ENCODE measurements at places on chromosomes 7 and 10.
A peak's percentile ranks its signal among the peaks of the same experiment; 100 is the strongest.

DNA sequence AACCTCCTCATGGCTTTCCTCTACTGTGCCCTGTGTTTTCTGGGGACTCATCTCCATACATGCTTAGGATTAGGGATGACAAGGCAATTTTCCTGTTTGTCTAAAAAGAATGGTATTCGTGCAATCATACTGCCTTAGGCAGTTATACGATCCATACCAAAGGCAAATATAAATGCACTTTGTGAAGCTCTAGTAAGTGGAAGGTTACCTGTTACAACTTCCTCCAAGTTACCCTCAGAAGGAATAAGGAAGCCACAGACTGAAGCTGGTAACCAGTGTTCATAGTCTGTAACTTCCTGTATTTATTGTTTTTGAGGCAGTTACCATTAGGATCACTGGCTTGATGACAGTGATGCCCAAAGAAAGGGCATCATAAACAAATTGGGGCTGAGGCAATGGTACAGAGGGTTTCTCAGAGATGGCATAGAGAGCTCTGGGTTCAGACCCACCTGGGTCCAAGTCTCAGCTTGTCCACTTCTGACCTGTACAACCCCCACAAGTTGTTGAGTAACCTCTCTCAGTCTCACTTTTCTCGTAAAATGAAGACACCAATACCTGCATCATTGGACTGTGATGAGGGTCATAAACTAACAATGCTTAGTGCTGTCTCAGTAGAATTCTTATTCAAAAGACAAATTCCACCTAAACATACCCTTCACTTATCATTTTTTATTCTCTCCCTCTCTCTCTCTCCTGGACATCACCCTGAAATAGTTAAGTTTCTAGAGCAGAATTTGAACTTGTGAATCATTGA lies 138.2 kb downstream of the ELMO1 start:
- no peak for DNase-seq

- DNase-seq = no peak
These were observed 111.8 kb upstream of the ANKRD1 start for GRCh38 chr10:91032611-91033206.

GRCh38 chr7:111933609-111934008 lies 272.6 kb downstream of the DOCK4 start:
- peak; percentile 47 for DNase-seq

DNA sequence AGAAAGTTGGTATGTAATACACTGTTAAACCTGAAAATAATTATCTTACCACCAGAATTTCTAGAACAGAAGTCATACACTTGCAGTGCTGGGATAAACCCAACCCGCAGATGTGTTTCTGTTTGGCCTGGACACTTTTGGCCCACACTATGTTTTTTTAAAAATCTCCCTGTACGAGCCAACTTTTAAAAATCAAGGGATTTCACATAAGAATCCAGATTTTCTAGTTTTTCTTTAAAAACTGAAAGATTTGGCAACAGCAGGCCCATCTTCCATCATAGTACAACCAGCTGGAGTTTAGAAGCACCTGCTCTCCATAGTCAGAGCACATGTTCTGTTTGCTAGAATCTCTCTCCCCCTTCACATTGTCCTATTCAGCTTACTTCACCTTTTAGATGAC lies 74.0 kb downstream of the TLL2 start:
- no peak for DNase-seq

- peak; percentile 85 for DNase-seq
These were observed 69.8 kb upstream of the STEAP1B start for GRCh38 chr7:22569586-22570321.

DNA sequence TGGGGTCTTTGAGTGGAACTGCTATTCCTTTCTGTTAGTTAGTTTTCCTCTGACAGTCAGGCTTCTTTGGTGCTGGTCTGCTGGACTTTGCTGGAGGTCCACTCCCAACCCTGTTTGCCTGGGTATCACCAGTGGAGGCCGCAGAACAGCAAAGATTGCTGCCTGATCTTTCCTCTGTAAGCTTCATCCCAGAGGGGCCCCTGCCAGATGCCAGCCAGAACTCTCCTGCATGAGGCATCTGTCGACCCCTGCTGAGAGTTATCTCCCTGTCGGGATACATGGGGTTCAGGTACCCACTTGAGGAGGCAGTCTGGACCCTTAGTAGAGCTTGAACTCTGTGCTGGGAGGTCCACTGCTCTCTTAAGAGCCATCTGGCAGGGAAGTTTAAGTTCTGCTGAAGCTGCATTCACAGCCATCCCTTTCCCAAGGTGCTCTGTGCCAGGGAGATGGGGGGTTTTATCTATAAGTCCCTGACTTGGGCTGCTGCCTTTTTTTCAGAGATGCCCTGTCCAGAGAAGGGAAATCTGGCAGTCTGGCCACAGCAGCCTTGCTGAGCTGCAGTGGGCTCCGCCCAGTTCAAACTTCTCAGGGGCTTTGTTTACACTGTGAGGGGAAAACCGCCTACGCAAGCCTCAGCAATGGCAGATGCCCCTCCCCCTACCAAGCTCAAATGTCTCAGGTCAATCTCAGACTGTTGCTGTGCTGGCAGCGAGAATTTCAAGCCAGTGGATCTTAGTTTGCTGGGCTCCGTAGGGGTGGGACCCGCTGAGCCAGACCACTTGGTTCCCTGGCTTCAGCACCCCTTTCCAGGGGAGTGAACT lies 89.7 kb upstream of the CDK6 start:
- no peak for DNase-seq

- peak; percentile 90 for DNase-seq
These were observed at the start of gene POLD2 for GRCh38 chr7:44123190-44124003. POLD2 (minus strand) TSS chr7:44123548; CDS start chr7:44122053, 1,495 bp downstream.

GRCh38 chr7:17370901-17371585 lies 72.6 kb downstream of the AHR start:
- DNase-seq = peak; percentile 23
